CD8-positive, alpha-beta memory T cell (primary cell): ENCODE measurements at places on chromosomes 5 and 9.

DNA sequence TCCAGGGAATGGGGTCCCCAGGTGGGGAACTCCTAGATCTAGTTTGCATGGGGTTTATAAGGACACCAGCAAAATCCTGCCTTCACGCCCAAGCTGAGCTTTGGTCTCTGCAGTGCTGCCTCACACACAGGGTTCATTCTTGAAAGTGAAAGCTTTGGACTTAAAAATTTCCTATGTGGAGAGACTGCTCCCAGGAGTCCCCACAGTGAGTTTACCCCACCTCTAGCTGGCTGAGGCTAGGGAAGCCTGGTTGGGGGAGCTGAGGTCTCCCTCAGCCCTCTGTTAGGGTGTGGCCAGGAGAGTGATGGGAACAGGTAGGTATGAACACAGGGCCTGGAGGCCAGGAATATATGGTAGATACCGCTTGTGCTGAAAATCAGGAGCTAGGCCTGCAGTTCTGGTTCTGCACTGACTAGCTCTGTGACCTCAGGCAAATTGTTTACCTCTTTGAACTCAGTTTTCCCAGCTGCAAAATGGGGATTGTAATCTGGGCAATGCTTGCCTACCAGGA is 41.5 kb upstream of the LARP1 start:
- no peak overlapping the region for H3K27ac ChIP-seq
- no peak for DNase-seq
- H3K4me3 ChIP-seq = no peak overlapping the region
- H3K27me3 ChIP-seq = no peaks in the 10 kb centered on the region
- H3K36me3 ChIP-seq = no peaks in the 10 kb centered on the region

DNA sequence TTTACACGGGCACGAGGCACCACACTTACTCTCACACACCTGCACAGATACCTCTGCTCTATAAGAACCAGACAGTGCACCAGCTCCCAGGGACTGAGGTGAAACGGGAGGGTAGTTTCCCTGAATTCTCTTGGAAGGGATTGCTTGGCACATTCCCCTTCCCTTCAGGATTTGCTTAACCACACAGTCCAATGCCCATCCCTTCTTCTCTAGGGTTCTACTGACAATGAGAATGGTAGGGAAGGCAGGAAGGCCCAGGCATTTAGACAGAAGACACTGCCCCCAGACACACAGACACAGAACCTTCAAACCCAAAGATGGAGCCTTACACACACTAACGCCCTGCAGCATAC is 704 bp upstream of the LHX6 start:
- no peak for DNase-seq
- H3K4me3 ChIP-seq = no peak overlapping the region
- H3K36me3 ChIP-seq = no peaks in the 10 kb centered on the region
- H3K27me3 ChIP-seq = peaks cover 20% of the 10 kb centered on the region
- H3K27ac ChIP-seq = no peak overlapping the region

DNA sequence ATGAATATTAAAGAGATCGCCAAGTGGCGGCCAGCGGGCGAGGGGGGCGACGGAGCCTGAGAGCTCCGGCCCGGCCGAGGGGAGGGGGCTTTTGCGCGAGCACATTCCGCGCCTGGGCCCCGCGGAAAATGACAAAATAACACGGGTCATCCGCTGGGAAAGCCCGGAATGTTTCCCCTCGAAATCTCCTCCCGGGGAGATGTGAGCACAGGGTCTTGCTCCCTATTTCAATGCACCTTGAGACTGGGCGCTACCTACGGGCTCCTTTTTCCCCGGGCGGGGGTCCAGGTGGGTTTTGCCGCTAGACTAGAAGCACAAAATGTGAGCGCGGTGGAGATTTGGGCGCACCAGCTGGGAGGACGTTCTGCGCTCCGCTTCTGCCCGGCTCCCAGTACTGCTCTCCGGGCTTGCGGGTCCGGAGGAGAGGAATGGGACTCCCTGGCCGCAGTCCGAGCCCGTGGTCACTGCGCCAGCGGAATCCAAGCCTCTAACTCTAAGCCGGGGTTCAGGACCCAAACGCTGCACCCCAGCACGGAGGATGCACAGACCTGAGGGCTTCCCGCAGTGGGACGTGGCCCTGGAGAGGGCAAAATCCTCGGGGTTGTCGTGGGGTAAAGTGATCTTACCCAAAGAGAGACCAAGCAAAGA is 2.8 kb upstream of the PRDM12 start:
- no peaks in the 10 kb centered on the region for H3K36me3 ChIP-seq
- H3K4me3 ChIP-seq = no peak overlapping the region
- H3K27ac ChIP-seq = no peak overlapping the region
- DNase-seq = no peak
- peaks cover 32% of the 10 kb centered on the region for H3K27me3 ChIP-seq

DNA sequence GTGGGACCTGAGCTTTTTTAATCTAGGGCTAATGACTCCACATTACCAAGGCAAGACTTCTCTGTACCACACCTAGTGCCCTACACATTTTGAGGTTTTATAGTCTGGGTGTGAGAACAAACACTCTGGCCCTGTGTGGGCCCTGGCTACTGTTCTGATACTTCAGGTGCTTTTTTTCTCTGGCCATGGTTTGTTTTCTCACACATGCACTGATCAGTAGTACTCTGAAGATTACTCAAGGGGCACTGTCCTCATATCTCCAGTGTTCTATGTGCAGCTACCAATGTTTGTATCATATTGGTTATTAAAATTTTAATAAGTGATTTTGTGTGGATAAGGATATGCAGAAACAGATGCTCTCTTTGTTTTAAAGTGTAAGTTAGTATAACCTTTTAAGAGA is 5.9 kb upstream of the C9orf40 start:
- DNase-seq = no peak
- H3K27ac ChIP-seq = no peak overlapping the region
- no peaks in the 10 kb centered on the region for H3K4me1 ChIP-seq
- H3K36me3 ChIP-seq = no peaks in the 10 kb centered on the region
- H3K4me3 ChIP-seq = no peak overlapping the region

GRCh38 chr9:83509402-83509801 is 28.8 kb downstream of the FRMD3 start:
- H3K4me1 ChIP-seq = no peaks in the 10 kb centered on the region
- no peaks in the 10 kb centered on the region for H3K27me3 ChIP-seq
- H3K4me3 ChIP-seq = no peak overlapping the region
- no peaks in the 10 kb centered on the region for H3K36me3 ChIP-seq
- H3K27ac ChIP-seq = no peak overlapping the region

GRCh38 chr5:172385707-172386106 is 68.6 kb downstream of the SH3PXD2B start:
- no peak for DNase-seq
- H3K4me3 ChIP-seq = no peak overlapping the region
- H3K36me3 ChIP-seq = no peaks in the 10 kb centered on the region
- no peaks in the 10 kb centered on the region for H3K4me1 ChIP-seq
- no peak overlapping the region for H3K27ac ChIP-seq
- no peaks in the 10 kb centered on the region for H3K27me3 ChIP-seq

DNA sequence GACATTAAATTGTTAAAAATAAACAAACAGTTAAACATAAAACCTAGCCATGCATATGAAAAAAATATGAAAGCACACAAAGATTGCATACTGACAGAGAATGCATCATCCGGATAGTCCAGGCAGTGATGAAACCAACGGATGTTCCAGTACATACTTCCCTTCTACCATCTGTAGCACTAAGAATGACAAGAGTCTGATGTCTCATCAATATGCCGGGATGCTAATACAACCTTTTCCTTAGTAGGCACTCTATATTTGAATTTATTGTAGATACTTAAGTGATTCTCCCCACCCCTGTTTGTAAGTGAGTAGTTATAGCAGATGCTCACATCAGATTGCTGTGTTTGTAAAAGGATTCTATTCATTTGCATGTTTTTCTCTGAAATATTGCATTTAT is 571.2 kb upstream of the WWC1 start:
- H3K4me1 ChIP-seq = no peaks in the 10 kb centered on the region
- no peaks in the 10 kb centered on the region for H3K36me3 ChIP-seq
- H3K4me3 ChIP-seq = no peak overlapping the region

- no peaks in the 10 kb centered on the region for H3K4me1 ChIP-seq
- no peak overlapping the region for H3K27ac ChIP-seq
- no peak for DNase-seq
- H3K4me3 ChIP-seq = no peak overlapping the region
- H3K27me3 ChIP-seq = no peaks in the 10 kb centered on the region
These were observed 76.1 kb downstream of the MAMDC2 start for GRCh38 chr9:70119786-70120185.

- H3K36me3 ChIP-seq = no peaks in the 10 kb centered on the region
- no peak overlapping the region for H3K27ac ChIP-seq
- no peak for DNase-seq
- H3K27me3 ChIP-seq = no peaks in the 10 kb centered on the region
- no peak overlapping the region for H3K4me3 ChIP-seq
These were observed 77.1 kb upstream of the KLF4 start for GRCh38 chr9:107566611-107567061.
